ENCODE measurements at places on chromosomes 3 and 15.

- no peak for DNase-seq
Observed at GRCh38 chr3:66692766-66693150, 191.9 kb upstream of the LRIG1 start.

DNA sequence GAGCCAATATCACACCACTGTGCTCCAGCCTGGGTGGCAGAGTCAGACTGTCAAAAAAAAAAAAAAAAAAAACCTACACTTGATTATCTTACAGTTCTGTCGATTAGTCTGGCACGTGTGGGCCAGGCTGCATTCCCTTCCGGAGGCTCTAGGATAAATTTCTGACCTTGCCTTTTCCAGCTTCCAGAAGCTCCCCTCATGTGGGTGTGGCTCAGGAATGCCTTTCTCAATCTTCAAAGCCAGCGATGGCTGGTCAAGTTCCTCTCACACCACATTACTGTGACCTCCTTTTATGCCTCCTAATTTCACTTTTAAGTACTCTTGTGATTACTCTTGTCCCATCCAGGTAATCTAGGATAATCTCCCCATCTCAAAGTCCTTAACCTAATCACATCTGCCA lies 58.2 kb upstream of the DUT start:
- DNase-seq, result no peak

DNA sequence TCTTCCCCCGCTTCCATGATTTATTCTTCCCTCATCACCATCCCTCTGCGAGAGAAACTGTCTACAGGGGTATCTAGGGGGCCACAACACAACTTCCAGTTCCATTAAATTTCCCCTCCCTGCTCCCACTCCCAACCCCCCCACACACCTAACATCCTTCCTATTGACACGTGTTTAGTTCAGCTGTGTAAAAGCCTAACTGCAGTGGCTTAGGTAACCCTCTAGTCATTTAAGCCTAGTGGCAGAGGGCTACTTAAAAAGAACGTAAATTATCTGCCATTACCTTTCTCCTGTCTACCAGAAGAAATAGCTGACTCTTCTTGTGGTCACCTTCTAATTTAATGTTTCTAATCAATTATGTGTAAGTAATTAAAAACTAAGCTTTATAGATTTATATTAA lies 56.3 kb downstream of the ZNF148 start:
- no peak for DNase-seq

GRCh38 chr3:119302697-119303551 lies 8.7 kb downstream of the ARHGAP31 start:
- no peak for DNase-seq

GRCh38 chr3:24426896-24427295 lies 67.8 kb downstream of the THRB start:
- no peak for DNase-seq

- DNase-seq, result no peak
Observed at GRCh38 chr3:16820485-16820884, 64.3 kb upstream of the PLCL2 start.

Measured in NCI-H187 treated with DMSO at 0.1 percent for 48 hours (cell line).